ENCODE measurements at places on chromosomes 13 and 19.

DNA sequence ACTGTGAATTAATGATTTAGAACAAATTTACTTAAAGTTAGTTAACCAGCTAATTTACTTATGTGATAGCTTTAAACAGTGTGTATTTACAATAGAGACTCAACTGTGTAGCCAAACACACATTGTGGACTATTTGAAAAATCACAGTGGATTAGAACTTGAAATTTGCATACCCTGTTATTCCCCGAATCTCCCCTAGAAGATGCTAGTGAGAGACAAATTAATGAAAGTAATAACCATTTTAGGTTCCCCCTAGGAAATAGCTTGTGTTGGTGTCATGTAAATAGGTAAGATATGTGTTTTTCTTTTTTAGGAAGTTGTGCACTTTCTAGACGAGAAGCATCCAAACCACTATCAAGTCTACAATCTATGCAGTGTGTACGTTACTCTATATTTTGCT lies 98.5 kb downstream of the C1QTNF9 start:
- no peak for DNase-seq

DNA sequence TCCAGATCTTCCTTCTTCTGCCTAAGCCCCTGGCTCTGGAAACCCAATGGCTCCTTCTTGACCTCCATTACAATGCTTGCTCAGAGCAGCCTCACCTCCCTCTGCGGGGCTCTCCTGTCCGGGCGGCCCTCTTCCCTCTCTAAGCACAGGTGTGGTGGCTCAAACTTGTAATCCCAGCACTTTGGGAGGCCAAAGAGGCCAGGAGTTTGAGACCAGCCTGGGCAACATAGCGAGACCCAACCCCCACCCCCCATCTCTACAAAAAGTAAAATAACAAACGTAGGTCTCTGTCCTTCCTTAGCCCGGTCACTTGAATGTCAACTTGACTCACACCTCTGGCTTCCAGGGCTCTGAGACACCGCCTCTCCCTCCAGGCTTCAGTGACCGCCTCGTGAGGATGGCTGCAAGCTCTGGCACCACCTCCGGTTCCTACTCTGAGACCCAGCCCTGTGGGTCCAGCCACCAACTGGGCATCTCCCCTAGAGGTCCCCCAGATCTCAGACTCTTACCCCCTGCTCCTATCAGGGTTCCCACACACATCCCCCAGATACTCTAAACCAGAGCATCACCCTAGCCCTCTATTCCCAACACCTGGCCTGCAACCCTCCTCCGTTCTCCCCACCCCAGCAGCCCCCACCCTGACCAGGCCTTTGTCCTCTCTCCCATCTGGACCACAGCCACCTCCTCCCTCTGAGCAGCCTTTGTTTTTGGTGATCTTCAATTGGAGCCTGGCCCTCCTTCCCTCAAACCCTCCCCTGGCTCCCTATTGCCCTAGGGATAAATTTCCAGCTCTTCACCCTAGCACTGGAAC lies 4.7 kb upstream of the TLE2 start:
- DNase-seq: no peak

DNA sequence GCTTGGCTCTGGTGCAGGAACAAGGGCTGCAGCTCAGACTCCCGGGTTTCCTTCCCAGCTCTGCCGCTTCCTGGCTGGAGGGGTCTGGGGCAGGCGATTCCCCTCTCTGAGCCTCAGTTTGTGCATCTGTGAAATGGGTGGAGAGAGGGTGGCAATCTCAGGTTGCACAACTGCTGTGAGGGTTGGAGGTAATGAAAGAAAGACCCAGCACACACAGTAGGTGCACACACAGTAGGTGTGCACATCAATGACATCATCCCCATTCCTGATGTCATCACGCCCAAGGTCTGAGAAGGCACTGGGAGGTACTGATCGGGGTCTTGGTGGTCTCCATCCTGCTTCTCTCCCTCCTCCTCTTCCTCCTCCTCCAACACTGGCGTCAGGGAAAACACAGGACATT lies 2.7 kb downstream of the LILRB4 start:
- no peak for DNase-seq

GRCh38 chr13:88919970-88920628 lies 1248.9 kb downstream of the SLITRK5 start:
- DNase-seq: no peak

DNA sequence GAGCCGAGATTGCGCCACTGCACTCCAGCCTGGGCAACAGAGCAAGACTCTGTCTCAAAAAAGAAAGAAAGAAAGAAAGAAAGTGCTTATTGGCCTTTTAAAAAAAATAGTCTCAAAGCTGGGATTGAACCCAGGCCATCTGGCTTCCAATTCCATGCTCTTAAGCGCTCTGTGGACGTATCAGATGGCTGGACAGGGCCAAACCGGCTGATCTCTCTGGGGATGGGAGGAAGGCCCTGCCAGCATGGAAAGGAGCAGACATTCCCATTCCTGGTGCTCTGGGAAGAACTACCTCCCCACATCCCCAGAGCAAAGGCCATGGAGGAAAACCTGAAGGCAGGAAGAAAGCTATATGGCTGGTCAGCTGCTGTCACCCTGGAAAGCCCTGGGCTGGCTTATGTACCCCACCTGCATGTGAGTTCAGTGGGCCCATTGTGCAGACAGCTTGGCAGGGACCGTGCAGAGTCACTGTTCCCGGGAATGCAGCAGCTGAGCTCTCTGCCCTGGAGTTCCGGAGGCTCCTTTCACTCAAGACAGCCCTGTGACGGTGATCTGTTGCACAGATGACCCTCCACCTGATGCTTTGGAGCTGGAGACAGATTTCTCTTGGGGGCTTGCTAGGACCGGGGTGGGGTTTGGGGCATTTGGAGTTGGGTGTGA lies 84.3 kb downstream of the SIPA1L3 start:
- no peak for DNase-seq

- DNase-seq: no peak
Observed at GRCh38 chr13:20580257-20580656, 13.3 kb downstream of the IFT88 start.

DNA sequence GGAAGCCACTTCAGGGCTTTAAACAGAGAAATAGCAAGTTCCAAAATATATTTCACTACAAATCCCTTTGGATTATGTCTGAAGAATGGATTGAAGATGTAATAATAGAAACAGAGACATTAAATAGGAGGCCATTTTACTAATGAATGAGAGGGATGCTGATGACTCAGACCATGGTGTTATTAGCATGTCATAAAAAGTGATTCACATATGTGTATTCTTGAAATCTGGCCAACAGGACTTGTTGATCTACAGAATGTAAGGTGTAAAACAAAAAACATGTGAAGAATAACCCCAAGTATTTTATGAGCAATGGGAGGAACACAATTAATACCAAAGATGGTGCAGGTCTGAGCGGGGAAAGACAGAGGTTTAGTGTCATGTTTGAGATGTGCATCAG lies 873.7 kb downstream of the SLITRK5 start:
- no peak for DNase-seq

DNA sequence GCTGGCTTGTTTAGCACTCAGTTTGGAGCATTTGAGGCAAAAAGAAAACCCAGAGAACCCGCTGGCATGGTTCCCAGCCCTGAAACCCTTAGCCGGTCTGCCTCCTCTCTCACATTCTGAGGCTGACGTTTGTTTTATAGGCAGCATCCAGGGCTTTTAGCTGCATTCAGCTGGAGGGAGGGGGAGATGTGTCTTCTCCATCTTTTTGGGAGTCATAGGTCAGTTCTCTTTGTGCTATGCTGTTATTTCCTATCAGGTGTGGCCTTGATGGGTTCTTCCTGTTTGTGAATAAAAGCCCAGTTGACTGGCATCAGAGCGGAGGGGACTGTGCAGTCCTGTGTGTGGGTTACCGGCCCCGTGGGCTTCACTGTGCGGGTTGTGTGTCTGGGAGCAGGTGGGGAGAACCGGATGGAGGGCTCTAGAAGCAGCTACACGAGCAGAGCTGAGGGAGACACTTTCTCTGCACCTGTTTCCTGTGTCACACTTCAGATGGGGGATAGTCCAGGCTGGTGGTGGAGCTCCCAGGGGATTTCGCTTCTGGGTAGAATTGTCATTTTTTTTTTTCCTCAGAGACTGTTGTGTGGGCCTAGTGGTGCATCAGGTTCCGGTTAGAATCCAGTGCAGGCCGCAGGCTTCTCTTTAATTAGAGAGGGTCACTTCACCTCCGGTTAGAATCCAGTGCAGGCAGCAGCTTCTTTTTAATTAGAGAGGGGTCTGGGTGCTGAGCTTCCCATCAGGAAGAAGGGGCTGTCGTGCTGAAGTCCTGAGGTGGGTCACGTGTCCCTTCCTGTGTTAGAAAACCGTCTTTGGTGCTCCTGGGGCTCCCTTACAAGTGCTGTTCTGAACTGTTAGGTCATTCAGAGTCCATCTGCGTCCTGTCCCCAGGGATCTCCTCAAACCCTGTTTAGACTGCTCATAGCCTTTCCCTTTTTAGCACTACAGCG lies 69.6 kb downstream of the ARHGEF7 start:
- DNase-seq: no peak

GRCh38 chr19:14559916-14560775 lies 11.7 kb downstream of the NDUFB7 start:
- peak; percentile 50 for DNase-seq

GRCh38 chr19:14091081-14091812 lies 696 bp upstream of the SAMD1 start:
- DNase-seq: no peak

GRCh38 chr13:46535002-46535401 lies 18.0 kb upstream of the LRCH1 start:
- DNase-seq: no peak

DNA sequence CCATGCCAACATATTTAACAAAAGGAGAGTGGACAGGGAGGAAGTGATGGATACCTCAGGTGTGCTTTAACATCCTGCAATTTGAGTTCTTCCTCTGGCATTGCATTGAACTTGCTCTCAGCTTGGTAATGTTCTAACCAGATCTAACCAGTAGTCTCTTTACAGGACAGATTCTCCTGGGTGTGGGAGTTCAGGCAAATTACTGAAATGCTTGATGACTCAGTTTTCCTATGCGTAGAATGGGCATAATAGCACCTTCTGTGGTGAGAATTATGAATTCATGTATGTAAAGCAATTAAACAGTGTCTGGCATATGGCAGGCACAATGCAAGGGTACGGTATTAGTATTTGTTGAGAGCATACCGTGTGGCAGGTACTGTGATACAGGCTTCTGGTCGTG lies 3.6 kb downstream of the AKAP11 start:
- no peak for DNase-seq

DNA sequence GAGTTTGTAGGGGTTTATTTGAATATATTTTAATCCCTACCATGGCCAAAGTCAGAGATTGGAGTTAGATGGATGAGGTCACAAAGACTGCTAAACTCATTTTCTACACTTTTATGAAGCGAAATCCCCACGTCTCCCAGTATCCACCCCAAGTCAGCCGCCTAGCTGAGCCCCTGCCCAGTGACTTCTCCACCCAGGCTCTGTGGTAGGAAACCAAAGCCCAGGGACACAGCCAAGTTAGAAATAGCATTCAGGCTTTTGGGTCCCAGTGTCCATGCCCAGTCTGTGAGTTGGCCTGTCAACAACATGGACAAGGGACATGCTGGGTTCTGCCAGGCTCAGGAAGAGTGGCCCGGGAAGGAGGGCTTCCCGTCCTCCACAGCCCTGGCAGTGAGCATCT lies 474.0 kb downstream of the FOXO1 start:
- DNase-seq: no peak

DNA sequence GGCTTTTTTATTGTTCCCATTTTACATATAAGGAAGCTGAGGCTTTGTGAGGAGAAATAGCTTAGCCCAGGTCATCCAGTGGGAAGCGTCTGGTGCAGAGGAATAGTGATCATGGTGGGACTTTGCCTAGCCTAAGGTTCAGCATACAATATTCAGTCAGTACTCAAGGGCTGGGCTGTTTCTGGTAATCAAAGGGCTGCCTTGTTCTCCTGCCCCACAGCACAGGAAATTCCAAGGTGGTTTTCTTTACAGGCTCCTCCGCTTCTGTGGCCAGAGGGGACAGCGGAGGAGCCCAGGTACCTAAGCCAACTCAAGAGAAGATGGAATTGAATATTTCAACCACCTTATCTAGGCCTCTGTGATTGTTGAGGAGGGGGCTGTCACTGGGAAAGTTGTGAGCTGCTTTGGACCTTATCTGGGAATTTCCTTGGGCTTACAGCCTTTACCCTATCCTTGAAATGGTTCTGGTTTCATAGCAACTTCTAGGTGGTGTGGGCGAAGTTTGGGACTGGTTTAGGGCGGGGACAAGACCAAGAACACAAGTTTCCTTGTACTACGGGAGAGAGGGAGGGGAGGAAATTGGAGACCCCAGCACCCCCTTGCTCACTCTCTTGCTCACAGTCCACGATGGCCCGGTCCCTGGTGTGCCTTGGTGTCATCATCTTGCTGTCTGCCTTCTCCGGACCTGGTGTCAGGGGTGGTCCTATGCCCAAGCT lies at the start of gene MIA:
MIA (plus strand) TSS at position 606 of the 716 bp plus-strand sequence; CDS start at position 628, 22 bp downstream.
- no peak for DNase-seq

Measured in kidney capillary endothelial cell (primary cell).